SHP77 (cell line): ENCODE measurements at places on chromosomes 7 and 10.
A peak's percentile ranks its signal among the peaks of the same experiment; 100 is the strongest.

DNA sequence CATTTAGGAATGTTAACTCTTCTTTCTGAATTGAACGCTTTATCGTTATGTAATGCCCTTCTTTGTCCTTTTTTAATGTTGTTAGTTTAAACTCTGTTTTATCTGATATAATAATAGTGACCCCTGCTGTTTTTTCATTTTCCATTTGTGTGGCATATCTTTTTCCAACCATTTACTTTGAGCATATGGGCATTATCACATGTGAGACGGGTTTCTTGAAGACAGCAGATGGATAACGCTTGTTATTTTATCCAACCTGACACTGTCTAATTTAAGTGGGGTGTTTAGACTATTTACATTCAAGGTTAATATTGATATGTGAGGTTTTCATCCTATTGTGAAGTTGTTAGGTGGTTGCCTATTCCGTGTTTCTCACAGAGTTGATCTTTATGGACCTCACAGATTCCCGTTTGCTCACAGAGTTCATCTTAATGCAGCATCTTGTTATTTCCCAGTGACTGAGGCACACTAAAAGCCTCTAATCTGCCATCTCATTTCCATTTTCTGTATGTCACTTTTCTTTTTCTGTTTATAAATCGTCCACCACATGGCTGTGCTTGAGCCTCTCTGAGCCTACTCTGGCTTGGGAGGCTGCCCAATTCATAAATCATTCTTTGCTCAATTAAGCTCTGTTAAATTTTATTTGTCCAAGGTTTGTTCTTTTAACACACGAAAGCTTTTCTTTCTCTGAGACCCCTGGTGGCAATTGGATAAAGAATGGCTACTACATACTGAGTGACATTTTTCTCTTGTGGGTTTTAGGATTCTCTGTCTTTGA lies 286.2 kb downstream of the HTR7 start:
- DNase-seq, result no peak

- no peak for DNase-seq
These were observed 295.2 kb upstream of the ZNF32 start for GRCh38 chr10:43943818-43944360.

GRCh38 chr10:22536620-22537019 lies 177.8 kb downstream of the PIP4K2A start:
- no peak for DNase-seq

- DNase-seq, result no peak
These were observed 52.7 kb downstream of the ITGB8 start for GRCh38 chr7:20383351-20383750.

DNA sequence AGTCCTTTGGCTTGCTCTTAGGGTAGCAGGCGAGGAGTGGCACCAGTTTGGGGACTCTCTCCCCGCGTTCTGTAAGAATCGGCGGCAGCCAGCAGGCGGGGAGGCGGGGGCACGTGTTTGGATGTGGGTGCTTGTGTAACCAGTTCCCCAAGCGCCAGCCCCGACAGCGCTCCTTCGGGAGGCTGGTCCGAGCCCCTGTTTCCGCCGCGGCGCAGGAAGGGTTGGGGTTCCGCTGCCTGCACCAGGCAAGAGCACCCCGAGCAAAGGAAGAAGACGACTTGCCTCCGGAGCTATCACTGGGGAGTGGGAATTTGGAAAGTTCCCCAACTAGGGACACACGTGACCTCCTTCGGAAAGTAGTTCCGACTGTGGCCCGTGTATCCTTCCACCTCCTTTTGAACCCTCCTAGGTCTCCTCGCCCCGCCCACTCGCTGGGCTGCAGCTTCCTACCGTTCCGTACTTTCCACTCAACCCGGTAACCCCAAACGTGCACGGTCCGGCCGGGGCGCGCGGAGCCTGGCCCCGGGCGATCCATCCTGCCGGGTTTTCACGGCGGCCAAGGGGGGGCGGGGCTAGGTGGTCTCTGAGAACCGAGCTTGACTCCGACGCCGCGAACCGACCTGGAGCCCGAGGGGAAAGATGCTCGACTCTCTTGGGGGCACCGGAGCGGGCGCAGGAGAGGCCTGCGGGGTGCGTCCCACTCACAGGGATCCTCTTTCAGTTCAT lies 1.2 kb downstream of the KLLN start:
- peak; percentile 21 for DNase-seq

DNA sequence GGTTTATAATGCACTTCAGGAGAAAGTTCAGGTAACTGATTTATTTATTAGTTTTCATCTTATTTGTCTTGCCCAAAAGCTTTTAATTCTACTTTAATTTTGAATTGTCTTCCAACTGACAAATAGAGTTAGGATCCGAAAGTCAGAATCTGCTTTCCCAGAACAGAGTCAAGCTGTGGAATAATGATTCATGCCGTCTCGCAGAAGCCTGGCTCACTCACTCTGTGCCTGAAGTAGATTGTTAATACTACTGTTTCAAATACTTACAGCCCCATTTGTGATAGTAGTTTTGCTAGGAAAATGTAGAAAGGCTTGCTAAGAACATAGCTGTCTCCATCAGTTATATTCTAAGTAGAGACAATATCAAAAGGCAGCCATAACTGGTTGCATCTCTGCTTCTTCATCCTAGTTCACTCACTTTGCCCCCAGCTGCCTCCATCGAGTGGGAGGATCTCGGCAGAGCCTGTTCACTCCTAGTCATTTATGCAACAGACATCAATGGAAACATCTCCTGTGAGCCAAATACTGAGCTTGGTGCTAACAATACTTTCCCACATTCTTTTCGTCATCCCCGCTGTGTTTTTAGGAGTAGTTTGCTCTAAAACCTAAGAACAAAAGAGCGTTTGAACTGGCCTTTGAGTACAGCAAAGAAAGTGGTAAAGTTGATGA lies 28.0 kb downstream of the ABRAXAS2 start:
- DNase-seq, result no peak

DNA sequence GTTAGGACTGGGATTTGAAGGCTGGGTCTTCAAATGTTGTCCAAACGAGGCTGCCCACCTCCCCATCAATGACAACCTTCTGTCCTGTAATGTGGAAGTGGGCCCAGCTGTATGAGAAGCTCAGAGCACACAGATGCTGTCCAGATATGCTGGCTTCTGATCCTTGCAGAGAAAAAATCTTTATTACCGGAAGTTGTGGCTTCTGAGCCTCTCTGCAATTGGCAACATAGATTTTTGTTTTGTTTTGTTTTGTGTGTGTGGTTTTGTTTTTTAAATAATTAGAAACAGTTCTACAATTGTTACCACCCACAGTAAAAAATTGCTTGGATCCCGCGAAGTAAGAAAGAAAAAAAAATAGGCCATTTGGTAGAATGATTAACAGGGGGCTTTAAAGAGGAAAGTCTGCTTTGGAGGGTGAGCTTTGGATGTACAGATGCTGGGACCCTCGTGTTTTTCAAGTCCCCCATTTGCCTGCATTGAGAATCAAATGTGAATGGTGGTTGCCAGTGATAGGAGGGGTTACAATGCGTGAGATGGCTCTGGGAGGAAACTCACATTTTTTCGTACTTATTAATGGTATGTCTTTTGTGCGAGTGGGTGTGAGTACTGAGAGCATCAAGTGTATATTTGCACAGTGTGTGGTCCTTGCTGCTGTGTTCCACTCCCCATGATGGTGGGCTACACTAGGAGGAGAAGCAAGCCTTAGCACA lies 153.2 kb downstream of the TCF7L2 start:
- DNase-seq, result no peak

DNA sequence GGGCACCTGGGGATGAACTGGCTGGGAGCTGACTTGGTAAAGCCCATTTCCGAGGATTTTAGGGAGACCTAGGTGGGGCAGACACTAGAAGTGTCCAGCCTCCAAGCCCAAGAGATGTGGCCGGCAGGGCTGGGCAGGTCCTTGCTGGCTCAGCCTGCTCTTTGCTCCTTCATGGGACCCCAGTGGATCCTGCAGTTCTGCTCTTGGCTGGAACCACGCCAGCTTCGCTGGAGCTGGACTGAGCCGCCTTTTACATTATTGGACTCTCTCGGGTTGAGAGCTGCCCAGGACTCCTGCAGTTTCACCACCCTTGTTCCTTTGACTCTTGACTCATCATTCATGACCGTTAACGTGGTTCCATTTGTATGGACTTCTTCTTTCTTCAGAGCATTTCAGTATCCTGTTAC lies 5.7 kb downstream of the PPIF start:
- DNase-seq, result no peak
